Mucosa of descending colon (tissue), 3 donors: ENCODE measurements at places on chromosomes 13 and 19.

DNA sequence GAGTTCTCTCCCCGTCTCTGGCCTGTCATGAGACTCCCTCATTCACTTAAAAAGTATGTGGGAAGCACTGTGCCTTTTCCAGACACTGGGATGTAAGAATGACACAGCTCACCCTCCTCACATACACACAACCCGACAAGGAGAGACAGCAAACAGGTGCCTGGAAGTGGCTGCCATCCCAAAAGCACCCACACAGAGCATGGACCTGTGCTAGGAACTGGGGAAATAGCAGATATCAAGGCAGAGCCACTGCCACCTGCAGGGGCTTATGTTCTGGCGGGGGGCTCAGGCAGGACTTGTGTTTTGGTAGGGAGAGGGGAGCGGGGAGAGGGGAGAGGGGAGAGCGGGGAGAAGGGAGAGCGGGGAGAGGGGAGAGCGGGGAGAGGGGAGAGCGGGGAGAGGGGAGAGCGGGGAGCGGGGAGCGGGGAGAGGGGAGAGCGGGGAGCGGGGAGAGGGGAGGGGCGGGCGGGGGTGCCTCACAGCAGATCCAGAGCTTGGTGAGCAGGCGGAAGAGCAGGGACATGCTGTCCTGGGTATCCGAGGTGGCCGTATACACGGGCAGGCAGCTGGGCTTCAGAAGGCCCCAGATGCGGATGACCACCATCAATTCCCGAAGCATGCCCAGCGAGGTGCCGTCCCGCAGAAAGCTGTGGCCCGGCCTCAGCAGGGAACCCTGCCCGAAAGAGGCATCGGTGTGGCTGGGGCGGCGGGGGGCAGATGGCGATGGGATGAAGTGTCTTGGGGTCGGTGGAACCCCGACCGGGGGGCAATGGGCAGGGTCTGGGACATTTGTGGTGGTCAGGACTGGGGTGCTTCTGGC, 12.2 kb downstream of the CFD start:
- DNase-seq, result no peak

DNA sequence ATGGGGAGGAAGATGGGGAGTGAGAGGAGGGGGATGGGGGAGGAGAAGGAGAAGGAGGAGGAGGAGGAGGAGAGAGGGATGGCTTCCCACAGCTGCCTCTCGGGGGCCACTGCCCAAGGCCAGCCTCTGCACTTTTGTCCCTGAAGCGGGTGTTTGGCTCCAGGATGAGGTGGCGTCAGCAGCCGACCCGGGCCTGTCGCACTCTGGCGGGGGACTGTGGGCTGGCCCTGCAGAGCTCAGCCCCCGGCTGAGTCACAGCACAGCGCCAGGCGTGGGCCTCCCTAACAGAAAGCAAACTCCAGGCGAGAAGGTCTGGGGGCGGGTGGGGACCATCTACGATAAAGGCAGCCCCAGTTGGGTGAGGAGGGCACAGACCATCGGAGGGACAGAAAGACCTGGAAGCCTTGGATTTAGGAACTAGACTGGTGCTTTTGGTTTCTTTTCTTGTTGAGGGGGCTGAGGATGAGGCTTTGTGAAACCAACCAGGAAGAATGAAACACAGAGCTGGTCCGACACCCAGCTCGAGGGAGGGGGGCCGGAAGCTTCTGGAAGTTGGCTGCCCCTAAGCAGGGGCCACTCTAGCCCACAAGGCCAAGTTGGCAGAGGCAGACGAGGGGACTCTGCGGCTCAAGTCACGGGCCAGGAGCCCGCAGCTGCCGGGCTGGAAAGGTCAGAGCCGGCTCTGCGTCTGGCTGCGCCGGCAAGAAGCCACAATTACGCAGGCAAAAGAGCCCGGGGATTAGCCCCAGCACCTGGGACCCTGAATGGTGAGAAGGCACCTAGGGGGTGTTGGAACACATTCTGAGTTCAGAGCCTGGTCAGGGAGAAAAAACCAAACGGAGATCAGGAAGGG, 18.2 kb downstream of the LSM4 start:
- peak; percentile 69 for DNase-seq

- DNase-seq, result no peak
These were observed 152.9 kb downstream of the EFNB2 start for GRCh38 chr13:106382534-106382933.

- peak; percentile 69 for DNase-seq
These were observed 5.2 kb upstream of the PLIN4 start for GRCh38 chr19:4523306-4524110.

- DNase-seq, result peak; percentile 70
These were observed at the start of gene NAT14 for GRCh38 chr19:55484593-55485438. TSS of gene NAT14 (plus strand) at chr19:55485188. CDS start at chr19:55485709, 521 bp downstream.

DNA sequence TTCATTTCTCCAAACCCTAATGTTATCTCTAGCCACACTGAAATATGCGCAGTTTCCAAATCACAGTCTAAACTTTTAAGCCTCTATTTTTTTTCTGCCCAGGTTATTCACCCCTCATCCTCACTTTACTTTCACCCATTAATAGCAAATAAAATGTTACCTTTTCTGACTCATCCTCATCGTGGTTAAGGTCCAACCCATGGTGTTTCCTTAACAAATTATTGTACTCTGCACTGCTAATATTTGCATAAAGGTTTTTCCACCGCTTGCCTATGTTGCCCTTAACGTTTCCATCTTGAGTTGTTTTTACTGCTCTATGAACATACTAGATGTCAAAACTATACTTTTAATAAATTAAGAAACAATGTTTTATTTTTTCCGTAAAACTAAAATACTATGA, 780.9 kb upstream of the KLHL1 start:
- DNase-seq, result no peak

GRCh38 chr13:50589651-50590054, 253.8 kb downstream of the DLEU7 start:
- DNase-seq, result no peak

DNA sequence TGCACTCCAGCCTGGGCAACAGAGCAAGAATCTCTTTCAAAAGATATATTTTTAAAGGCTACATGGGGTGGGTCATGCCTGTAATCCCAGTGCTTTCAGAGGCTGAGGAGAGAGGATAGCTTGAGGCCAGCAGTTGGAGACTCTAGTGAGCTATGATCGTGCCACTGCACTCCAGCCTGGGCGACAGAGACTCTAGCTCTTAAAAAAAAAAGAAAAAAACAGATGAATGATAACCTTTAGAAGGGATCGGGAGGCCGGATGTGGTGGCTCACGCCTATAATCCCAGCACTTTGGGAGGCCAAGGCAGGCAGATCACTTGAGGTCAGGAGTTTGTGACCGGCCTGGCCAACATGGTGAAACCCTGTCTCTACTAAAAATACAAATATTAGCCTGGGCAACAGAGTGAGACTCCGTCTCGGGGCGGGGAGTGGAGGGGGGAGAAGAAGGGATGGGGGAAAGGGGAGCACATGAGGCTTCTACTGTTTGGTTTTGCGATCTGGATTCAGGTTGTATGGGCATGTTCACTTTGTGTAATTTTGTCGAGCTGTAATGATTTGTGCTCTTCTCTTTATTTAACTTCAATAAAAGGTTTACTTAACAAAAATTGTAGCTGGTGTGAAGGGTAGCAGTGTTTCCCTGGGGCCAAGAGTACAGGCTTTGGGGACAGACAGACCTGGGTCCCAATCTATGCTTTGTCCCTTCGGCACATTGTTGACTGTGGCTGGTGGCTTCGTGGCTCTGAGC, 1.1 kb upstream of the PSMC4 start:
- DNase-seq, result no peak

DNA sequence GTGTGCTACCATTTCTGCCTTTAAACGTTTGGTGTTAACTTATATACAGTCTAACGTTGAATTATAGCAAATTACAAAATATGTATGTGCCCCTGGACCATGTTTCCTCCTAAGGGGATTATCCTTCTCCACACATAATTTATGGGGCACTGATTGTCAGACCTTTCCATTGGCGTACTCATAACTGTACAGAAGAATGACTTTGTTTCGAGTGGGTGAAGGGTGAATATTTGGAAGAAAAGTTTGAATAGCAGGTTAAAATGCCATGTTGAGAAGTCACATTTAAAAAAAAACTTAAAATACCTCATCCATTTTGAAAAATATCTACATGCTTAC, 58.8 kb downstream of the SLC10A2 start:
- no peak for DNase-seq

- no peak for DNase-seq
These were observed 1526.9 kb downstream of the EFNB2 start for GRCh38 chr13:105008604-105009003.

DNA sequence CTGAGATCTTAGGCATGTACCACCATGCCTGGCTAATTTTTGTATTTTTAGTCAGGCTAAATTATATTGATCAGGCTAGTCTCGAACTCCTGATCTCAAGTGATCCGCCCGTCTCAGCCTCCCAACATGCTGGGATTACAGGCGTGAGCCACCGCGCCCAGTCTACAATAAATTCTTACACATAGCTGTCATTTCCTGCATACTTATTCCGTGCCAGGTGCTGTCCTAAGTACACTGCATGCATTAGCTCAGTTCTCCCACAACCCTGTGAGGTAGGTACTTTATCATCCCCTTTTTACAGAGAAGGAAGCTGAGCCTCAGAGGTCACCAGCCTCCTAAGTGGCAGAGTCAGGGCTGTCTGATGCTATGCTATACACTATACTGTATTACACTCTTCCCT, 7.2 kb upstream of the RHPN2 start:
- peak; percentile 55 for DNase-seq

DNA sequence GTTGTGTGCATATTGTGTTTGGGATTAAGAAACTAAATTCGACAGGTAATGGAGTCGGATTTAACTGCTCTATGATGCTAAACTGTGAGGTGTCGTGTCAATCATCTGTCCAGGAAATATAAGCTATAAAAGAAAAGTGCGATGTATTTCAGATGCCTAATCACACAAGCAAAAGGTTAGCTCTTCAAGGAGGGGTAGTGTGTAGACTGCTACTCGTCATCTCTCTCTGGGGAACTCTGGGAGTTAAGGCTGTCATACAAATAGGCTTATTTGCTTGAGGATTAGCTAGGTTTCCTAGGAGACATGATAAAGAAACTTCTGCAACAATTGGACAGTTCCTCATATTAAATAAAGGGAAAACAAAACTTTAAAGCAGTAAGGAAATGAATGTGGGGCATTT, 462.1 kb downstream of the OLFM4 start:
- no peak for DNase-seq

DNA sequence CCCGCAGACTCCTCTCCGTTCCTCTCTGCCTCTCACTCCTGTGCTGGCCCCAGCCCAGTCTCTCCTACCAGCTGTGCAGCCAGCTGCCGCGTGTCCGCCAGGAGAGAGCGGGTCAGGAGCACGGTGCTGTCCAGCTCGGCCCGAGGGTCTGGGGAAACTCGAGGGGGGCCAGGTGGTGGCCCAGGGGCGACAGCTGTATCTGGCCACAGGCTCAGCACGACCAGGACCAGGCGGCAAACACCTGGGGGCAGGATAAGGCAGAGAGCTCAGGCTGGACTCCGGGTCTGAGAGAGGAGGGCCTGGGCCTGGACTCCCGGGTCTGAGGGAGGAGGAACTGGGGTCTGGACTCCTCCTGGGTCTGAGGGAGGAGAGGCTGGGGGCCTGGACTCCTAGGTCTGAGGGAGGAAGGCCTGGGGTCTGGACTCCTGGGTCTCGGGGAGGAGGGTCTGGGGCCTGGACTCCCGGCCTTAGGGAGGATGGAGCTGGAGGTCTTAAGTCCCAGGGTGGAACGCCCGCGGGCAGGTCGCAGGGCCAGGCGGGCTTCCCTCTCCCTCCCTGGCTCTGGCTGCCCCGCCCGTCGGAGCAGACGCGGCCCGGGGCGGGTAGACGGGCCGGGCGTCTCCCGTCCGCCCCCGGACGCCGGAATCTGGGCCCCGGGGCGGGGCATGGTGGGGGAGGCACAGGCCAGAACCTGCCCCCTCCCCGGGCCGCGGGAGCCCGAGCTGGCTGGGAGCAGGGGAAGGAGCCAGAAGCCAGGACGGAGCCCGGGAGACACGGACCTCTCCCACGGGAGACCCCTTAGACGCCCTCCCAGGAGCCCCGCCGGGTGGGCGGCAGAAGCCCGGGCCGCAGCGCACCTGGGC, 1.3 kb downstream of the IL11 start:
- DNase-seq, result no peak

- peak; percentile 89 for DNase-seq
These were observed 314.2 kb downstream of the DLEU7 start for GRCh38 chr13:50529154-50529882.

GRCh38 chr13:34751492-34751891, 190.6 kb upstream of the NBEA start:
- no peak for DNase-seq

GRCh38 chr13:54232700-54233099, 1204.1 kb downstream of the OLFM4 start:
- DNase-seq, result no peak

DNA sequence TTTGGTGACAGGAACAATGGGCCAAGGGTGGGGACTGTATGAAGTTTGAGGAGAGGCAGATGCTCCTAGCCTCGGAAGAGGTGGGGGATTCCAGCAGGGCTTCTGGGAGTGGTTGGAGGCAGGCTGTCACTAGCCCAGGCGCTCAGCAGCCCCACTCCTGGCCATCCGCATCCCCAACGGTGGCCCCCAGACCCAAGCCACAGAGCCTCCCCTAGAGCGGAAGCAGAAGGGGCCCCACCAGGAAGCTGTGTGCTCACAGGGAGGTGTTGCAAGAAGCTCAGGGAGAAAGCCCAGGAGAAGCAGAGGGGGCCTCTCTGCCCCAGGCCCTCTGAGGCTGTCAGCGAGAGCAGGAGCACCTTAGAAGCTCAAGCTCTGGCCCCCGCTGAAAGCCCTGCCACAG, 8.3 kb downstream of the PRAM1 start:
- DNase-seq, result no peak
